ENCODE measurements at places on chromosomes 7 and 10.

DNA sequence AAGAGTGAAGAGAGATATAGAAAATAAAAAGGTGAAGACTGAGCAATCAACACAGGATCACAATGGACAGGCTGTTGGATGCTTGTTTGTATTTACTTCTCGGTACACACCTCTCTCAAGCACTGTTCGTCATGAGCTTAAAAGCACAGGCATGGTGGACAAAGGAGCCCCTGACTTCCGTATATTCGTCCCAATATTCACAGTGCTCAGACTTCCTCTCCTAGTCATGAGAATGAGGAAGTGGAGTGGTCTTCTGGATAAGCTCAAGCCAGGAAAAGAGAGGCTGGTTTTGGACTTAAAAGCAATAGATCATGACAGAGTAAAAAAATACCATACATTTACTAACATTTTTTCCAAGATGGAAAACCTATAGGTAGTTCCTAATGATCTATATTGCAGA lies 172.5 kb downstream of the SORCS1 start:
- no peak for DNase-seq

GRCh38 chr10:88125766-88126165 lies 262.3 kb downstream of the PTEN start:
- DNase-seq, result no peak

DNA sequence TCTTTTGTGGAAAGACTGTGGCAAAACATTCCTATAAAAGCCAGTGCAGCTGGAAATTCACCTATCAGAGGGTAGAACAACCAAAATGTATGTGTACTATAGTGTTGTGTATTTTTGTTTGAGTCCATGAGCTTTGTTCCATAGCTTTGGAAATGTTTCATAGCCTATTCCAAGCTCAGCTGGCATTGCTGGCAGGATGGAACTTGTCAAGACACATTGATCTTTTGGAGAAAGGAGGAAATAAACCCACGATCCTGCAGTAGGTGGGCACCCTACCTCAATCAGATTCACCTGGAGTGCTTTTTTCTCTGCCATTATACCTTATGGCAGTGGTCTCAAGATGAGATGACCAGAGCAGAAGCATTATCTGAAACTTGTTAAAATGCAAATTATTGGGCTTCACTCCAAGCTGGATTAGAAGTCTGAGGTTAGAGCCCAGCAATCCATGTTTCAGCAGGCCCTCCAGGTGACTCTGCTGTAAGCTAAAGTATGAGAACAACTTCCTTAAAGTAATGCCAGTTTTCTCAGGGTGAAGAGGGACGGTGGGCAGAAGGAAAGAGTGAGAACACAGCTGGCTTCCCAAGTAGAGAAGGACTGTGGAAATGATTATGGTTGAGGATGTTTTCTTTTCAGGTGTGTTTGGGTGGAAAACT lies 30.3 kb upstream of the CDK1 start:
- DNase-seq, result no peak

DNA sequence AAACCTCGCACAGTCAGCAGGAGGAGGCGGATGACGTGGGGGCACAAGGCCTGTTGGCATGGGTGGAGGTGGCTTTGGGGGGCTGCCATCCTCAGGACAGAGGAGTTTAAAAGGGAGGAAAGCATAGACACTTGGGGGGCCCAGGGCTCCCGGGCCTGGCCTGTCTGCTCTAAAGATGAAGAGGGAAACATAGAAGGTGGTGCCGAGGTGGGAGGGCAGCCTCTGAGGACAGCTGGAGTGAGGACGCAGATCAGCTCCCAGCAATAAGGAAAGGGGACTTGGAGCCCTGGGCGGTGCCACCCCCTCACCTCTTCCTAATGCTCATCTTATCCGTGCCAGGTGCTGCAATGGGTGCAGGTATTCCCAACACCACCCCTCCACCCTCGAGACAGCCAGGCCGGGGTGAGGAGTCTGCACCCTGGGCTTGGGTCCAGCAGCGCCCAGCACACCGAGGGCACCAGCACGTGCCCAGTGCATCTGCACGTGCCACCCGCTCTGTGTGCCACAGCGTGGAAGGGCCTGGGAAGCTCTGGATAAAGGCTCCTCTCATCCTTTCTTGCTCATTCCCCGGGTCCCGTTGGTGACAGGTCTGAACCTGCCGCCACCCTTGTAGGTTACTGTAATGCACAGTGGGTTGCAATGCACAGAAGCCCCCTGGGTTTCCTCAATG lies 566.0 kb upstream of the FOXK1 start:
- no peak for DNase-seq

GRCh38 chr10:128833671-128834070 lies 633.4 kb upstream of the MGMT start:
- DNase-seq, result no peak

- DNase-seq, result no peak
Measured at GRCh38 chr10:125744909-125745308, 25.4 kb downstream of the EDRF1 start.

GRCh38 chr7:152959610-152960009 lies 200.1 kb downstream of the ACTR3B start:
- no peak for DNase-seq

- no peak for DNase-seq
Measured at GRCh38 chr10:114611617-114612016, 46.5 kb downstream of the ABLIM1 start.

GRCh38 chr7:87474533-87475358 lies 734 bp downstream of the ABCB4 start:
- DNase-seq, result peak; percentile 46

DNA sequence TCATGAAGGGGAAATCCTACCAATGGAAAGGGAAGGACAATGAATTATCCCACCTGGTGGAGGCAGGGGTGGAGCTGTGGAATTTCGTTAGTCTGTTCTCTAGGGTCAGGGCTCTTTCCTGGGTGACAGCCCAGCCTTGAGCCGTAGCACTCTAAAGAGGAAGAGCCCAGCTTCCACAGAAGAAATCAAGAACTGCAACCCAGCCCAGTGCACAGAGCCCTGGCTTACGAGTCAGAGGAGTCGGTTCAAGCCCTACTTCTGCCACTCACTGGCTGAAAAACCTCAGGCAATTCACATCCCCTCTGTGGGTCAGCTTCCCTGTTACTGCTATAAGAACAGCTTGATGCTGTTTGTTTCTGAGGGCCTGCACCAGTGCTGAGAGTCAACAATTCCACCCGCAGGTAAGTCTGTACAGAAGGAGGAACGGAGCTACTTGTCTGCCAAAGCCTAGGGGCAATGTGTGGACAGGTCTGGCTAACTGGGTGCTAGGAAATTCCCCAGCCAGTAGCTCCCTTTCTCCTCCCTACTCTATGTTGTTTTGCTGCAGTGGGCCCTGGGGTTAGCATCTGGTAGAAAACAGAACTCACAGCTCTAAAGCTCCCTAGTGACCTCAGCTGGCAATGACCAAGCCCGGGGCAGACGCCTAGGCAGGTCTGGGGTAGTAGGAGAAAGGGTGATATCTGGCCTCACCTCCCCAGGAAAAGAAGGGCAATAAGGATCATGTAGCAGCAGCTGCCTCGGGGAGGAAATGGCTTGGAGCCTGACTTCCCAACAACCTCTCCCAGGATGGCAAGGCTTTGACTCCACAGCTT lies 3.3 kb downstream of the AVPI1 start:
- no peak for DNase-seq

- DNase-seq, result no peak
Measured at GRCh38 chr7:94609561-94609960, 46.4 kb downstream of the SGCE start.

DNA sequence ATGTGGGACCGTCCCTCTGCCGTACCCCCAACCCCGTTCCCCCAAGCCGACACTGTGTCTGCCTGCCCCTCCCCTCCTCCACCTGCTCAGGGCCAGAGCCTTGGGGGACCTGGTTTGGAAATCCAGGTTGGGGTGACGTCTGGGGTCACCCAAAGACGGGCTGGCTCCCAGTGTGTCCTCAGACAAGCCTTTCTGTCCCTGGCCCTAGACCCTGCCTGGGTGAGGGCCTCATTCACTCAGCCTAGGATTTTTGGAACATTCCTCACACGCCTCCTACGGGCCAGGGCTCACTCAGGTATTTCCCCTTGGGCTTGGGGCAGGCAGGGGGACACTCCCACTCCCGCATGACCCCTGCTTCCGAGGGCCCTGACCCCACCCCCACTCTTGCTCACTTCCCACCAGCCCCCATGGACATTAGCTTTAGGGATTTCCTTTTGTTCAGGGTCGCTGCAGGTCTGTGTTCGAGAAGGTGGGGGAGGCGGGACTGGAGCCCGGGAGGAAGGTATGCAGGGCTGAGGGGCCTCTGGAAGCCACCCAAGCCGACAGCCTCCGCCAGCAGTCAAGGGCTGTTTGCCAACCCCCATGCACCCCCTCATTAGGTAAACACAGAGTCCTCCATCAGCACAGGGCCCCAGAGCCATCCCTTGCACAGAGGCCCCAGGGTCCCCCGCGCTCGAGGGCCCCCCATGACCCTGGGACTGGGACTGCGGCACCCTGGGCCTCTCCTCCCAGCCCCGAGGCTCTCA lies 35.1 kb downstream of the PDGFA start:
- DNase-seq, result no peak

DNA sequence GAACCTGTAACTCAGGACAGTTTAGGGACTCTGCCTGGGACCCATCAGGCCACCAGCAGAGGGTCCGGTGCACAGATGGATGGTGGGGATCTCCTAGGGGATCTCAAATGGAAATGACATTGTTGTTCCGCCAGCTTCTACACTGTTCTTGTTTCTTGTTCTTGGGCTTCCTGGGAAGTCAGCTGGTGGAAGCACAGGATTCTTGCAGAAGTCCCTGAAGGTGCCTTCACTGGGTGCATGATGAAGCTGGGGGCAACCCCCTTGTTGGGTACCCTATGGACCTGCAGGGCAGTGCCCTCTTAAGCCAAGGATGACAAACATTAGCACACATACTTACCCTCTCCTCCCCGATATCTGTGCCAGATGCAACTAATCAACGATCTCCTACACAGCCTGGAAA lies 18.6 kb downstream of the SFTPD start:
- DNase-seq, result no peak

- DNase-seq, result no peak
Measured at GRCh38 chr10:12431151-12432101, 82.1 kb downstream of the CAMK1D start.
